ENCODE measurements at places on chromosomes 5 and 9.

GRCh38 chr9:128757602-128758001, 14.1 kb downstream of the ZER1 start:
- no peak for DNase-seq

DNA sequence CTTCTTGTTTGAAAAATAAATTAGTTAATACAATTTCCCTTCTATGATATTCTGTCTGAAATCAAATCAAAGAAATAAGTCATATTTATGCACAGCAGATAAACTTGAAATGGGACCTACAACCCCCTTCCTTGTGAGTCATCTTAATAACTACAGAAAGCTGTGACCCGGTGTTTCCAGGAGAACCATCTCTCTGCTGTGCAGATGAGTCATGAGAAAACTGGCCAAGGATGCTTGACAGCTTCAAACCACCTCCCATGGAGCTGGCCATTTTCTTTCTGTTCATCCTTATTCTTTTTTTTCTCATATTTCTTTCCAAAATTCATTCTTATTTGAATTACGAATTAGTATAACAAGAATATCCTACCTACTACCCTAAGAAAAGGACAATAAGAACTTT, 43.4 kb upstream of the NR4A3 start:
- no peak for DNase-seq

GRCh38 chr9:99873943-99874584, 32.4 kb upstream of the STX17 start:
- DNase-seq, result no peak

GRCh38 chr5:33721491-33722200, 170.1 kb downstream of the ADAMTS12 start:
- DNase-seq, result no peak

GRCh38 chr9:4879115-4879558, 86.4 kb downstream of the RCL1 start:
- no peak for DNase-seq

DNA sequence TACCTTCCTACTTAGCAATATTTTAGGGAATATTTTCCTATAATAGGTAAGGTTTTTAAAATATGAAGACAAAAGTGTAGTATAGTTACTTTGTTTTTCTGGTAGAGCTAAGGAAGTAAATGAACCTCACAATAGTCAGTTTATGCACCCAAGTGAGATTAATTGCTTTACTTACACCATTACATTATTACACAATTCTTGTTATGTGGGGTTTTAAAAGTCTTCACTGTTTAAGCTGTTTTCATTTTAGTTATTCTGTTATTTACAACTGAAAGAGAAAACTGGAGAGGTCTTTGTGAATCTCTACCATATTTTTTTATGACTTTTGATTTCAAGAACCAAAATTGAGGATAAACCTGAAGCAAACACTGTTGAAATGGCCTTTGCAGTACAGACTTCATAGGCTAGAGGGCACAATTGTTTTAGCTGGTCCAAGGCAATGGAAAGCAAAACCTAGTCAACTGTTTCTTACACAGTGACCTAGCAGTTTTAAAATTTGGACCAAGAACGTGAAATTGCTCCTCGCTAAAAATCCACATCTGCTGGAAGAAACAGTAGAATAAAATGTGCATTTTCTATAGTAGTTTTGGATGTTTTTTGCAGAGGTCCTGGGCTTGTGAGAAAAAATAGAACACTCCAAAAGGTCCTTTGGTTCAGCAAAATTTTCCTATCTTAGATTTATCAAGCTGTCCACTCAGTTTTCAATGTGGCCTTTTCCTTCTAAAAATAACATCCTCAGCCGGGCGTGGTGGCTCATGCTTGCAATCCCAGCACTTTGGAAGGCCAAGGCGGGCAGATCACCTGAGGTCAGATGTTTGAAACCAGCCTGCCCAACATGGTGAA, 66.4 kb upstream of the FER start:
- DNase-seq, result no peak

GRCh38 chr5:76143884-76144283, 60.7 kb downstream of the SV2C start:
- DNase-seq, result no peak

GRCh38 chr5:172636279-172637050, 4.6 kb upstream of the NEURL1B start:
- no peak for DNase-seq

Data from stimulated activated CD4-positive, alpha-beta T cell treated with anti-CD3 and anti-CD28 coated beads, Interleukin-4, amount 100 ng/mL, for 4 hours (primary cell).